ENCODE measurements at places on chromosomes 16 and 17.

GRCh38 chr17:41334385-41335305, 16.0 kb downstream of the KRT33A start:
- no peak for DNase-seq

GRCh38 chr17:3838206-3838605, 7.8 kb downstream of the NCBP3 start:
- DNase-seq: no peak

GRCh38 chr16:57537581-57538234, 1.3 kb upstream of the CCDC102A start:
- no peak for DNase-seq

DNA sequence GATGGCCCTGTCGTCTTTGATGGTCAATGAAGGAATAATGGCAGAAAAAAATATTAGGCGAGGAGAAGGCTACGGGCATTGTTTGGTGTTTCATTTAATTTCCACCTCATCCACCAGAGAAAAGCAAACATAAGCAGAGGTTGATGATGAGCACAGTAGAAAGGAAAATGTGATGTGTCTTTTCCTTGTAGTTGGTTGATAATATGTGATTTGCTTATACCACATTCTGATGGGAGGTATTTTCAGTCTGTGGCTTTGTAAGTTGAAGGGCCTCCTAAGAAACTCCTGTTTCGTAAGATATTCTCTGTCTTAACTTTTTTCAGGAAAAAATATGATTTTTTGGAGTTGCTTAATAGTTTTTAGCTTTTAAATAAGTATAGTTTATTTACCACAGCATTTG, 215.7 kb downstream of the PRKCA start:
- DNase-seq: no peak

DNA sequence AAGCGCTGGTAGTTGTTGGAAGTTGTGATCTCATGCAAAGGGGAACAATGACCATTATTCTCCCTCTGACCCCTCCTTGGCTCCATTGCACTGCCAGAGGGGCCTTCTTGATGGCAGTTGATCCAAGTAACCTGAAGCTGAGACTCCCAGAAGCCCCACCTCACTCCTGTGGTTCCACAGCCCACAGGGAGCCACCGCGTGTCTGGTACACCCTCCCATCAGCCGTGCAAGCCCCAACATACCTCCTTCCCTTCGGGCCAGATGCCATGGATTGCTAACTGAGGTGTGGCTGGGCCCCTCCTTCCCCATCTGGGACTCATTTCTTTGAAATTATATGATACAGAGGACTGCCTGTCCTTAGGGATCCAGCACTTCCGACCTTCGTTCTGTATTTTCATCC, 17.8 kb downstream of the SAP30BP start:
- DNase-seq: no peak

DNA sequence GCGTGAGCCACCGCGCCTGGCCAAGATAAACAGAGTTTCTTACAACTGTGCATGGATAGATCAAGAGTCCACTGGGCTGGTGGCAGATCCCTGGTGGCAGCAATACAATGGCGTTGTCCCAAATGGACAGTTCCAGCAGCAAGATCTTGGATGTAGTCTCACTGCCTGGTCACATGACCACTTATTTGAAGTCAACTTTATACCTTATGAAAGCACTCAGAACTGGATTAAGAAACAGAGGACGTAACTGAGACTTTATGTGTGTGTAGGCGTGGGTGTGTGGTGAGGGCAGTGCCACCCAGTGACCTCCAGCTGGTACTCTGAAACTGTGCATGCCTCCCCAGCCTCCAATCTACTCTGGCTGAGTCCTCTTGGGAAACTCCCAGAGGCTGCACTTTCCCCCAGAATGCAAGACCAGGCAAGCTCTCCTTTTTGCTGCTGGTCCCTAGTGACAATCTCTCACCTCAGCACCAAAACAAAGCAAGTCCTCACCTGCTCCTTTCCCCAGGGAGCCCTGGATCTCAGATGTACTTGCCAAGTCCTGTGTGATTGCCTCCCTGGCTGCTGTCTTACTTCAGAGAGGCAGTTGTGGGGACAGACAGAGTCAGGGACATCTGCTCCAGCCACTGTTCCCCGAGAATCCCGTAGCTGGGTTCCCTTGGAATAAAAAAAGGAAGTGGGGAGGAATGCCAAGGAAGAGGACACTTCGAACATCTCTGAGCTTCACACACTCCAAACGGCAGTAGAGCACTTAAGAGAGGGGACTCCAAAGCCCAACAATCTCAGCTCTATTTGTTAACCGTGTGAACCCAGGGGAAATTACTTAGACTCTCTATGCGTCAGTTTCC, 11.7 kb upstream of the ST6GALNAC2 start:
- DNase-seq: no peak

GRCh38 chr16:85602402-85603202, 10.5 kb upstream of the GSE1 start:
- DNase-seq: no peak

GRCh38 chr17:4566785-4567184, 6.4 kb upstream of the GGT6 start:
- peak; percentile 45 for DNase-seq

DNA sequence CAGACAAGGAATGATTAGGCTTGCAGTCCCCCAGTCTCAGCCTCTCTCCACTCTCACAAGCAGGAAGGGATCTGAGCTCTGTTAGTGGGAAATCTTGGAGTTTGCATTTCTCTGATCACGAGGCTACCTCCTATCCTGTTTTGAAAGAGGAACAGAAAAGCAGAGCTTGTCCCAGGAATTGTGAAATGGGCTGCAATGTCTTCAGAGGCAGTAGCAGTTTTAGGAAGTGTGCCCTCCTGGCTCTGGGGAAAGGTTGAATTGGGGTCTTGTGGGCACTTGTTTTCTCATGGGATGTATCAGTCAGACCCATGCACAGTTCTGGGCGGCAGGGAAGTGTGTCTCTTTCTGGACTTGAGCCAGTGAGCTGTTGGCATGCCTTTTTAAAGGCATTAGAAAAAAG, 22.8 kb downstream of the NUP85 start:
- DNase-seq: no peak

GRCh38 chr16:16038950-16039349, 89.5 kb downstream of the ABCC1 start:
- peak; percentile 48 for DNase-seq

DNA sequence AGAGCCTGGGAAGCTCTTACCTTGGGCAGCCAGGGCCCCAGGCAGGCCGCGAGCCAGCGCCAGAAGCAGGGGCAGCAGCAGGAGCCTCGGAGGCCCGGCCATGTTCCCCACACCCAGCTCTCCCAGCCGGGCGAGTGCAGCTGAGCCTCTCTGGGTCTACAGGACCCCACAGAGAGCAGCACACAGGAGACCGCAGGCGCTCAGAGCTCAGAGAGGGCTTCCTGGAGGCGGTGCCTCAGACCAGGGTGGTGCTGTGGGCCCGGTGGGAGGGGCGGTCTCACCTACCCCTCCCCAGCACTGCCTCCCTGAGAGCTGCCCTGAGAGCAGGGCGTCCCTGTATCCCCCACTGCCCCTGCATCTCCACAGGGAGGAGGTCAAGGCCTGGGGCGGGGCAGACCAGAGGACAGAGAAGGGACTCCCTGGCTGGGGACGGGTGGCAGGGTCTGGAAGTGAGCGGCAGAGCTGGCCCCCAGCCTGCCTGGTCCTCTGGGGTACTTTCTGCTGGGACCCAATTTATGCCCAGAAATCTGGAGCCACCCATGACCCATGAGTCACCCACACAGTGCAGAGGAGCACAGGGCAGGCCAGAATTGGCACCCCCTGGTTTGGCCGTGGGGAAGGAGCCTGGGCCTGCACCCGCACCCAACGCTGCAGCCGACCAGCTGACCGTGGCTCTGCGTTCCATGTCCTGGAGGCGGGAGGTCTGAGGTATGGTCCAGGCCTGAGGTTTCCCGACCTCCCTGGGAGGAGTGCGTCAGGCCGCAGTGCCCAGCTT, at the start of gene CD7:
Gene CD7 (minus strand): TSS at position 215 of the 775 bp plus-strand sequence. CDS start 113 bp downstream, at position 102.
- no peak for DNase-seq

GRCh38 chr16:19419698-19420075, 2.0 kb downstream of the TMC5 start:
- no peak for DNase-seq

- peak; percentile 63 for DNase-seq
These were observed 1.1 kb upstream of the ADCY7 start for GRCh38 chr16:50265260-50265659.

GRCh38 chr16:89744813-89745212, 23.5 kb downstream of the ZNF276 start:
- no peak for DNase-seq

DNA sequence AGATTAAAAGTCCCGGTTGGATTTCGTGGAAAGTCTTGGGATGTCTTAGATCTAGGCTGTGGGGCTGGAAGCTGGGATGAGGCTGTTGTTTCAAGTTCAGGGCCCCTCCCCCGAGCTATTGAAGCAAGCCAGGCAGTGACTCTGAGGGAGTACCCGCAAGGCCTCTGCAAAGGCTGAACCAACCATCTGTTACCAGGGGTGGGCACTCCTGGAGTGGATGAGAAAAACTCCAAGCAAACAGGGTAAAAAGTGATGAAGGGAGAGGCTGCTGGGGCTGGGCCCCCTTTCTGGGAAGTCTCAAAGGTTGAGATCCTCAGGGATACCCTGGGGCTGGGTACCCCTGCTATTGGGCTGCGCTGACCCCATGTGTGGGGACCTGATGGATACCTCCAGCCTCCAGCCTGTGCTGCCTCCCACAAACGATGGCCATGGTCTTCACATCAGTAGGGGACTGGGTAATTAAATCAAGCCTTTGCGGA, 82.4 kb upstream of the KIFC3 start:
- DNase-seq: no peak

GRCh38 chr17:19753051-19753509, 5.0 kb upstream of the ALDH3A1 start:
- peak; percentile 81 for DNase-seq

GRCh38 chr17:39672522-39673334, 4.5 kb downstream of the PNMT start:
- no peak for DNase-seq

DNA sequence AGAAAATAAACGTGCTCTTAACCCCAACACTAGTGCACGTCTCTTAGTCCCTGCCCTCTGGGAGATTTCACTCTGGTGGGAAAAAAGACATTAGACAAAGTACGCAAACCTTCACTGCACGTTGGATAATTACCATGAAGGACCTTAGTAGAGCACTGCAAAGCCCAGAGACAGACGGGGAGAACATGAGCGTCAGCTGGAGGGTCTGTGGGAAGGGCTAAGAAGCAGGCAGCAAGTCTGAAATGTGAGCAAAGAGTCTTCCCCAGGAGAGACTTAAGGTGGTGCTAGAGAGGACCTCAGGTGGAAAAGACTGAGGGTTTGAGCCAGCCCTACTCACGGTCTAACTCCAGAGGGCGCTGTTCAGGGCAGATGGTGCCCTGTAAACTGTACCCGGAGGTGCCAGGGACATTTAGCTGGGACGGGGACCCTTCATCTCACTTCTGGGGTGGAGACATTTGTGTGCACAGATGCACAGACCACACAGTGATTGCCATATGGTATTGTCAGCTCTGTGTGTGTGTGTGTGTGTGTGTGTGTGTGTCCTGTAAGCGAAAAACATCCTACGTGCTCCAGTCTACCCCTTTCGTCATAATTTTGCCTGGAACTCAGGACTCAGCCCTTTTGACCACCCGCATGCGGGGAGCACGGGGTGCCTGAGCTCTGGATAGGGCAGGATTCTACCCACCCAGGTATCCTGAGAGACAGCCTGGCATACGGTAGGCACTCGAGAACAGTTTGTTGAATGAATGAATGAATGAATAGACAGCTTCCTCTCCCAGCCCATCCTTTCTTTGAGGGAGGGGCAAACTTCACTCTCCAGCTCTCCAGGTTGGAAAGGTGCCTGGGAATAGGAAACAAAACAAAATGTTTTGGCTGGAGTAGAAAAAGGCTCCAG, 10.1 kb upstream of the STAC2 start:
- DNase-seq: no peak

DNA sequence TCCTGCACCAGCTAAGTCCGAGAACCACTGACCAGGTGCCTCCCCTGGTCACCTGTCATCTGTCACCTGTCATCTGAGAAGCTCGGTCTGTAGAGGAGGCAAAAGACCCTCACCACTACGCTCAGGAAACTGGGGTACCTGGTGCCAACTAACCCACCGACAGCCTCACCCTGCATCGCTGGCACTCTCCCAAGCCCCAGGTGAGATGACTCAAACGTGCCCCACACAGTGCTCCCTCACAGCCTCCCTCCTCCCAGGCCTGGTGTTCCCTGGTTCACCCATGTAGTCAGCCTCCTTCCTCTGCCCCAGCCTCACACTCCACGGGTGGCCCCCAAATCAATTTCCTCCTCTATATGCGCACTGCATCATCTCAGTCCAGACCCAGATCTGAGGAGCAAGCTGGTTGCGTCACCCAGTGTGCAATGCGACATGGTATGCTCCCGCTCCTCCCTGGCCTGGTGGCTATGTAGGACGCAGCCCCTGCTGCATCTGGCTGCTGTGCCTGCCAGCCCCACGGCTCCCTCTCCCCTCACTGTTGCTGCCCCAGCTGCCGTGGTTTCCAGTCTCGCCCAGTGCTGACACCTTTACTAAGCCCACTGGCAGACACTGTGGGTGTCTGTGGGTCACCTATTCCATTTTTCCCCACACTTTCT, 68.3 kb downstream of the GTF3C1 start:
- DNase-seq: no peak

GRCh38 chr16:83969771-83970429, 1.9 kb downstream of the NECAB2 start:
- no peak for DNase-seq
